ENCODE measurements at places on chromosomes 1 and 21. TPM values are rescaled to one million over a fixed set of nuclear protein-coding genes. Genes with fewer than 3 reads are reported as not detected.

Gene SPRR2F
- total RNA-seq: not detected

Gene PGLYRP3
- not detected for total RNA-seq

Gene TRPM2
- not detected for total RNA-seq

Gene ZC3H11A
- total RNA-seq: 83.1 TPM

Gene LCE1C
- not detected for total RNA-seq

Gene ERI3
- 52.0 TPM for total RNA-seq

Gene RNF207
- 5.2 TPM for total RNA-seq

Gene RGS8
- not detected for total RNA-seq

Gene DIO1
- not detected for total RNA-seq

Gene LGR6
- total RNA-seq: not detected

Data from epithelial cell of umbilical artery (primary cell).